Glomerular endothelial cell (primary cell): ENCODE measurements at places on chromosomes 3 and 15. TPM values are rescaled to one million over a fixed set of nuclear protein-coding genes. Genes with fewer than 3 reads are reported as not detected.

The EFL1 gene
- total RNA-seq: 16.0 and 19.8 TPM in 2 replicates

DNA sequence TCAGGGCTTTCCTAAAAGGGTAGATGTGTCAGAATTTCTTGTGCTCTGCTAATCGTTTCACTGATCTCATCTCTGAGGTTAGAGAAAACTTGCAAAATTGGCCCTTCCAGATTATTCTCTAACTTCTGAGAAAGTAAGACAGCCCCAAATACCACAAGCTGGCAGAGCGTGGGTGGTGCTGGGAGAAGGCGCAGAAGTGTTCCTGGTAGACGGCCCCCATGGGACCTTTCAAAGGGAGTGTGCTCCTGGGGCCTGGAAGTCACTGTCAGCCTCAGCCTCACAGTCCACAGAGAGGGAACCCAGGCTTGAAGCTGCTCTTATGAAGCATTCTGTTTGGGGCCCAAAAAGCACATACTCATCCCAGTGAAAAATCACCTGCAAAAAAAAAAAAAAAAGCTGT, 86.5 kb upstream of the PFN2 start:
- DNase-seq: no peak

DNA sequence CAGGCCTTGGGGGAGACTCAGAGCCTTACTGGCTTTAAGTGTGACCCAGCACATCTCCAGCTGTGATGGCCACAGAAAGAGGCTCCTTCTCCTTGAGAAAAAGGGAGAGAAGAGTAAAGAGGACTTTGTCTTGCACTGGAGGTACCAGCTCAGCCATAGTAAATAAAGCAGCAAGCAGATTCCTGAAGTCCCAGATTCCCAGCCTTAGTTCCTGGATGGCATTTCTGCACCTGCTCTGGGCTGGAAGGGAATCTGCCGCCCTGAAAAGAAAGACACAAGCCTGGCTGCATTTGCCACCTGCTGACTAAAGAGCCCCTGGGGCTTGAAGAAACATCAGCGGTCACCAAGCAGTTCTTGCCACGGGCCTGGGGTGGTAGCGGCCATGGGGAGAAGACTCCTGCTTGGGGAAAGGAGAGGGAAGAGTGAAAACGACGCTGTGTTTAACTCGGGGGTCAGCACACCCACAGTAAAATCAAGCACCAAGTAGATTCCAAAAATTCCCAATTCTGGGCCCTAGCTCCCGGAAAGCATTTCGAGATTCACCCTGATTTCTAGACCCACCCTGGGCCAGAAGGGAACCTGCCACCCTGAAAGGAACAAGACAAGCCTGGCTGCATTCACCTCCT, 24.2 kb upstream of the TNK2 start:
- no peak for DNase-seq

DNA sequence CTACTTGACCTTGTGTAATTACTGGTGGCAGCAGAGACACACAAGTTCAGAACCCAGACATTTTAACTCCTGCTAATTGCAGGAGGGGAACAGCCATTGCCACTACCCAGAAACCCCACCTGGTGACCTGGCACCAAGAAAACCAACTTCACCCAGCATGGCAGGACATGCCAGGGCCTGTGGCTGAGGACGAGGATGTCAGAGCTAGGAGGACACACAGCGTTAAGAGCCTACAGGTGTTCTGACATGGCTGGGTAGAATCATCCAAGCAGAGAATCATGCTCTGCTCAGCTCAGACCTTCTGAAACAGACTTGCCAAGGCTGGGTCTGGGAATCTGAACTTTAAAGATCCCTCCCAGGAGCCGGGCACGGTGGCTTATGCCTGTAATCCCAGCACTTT, 11.7 kb upstream of the SPATA12 start:
- no peak for DNase-seq

GRCh38 chr3:13346481-13347389, 73.4 kb downstream of the NUP210 start:
- DNase-seq: no peak

GRCh38 chr3:73448041-73448440, 176.7 kb downstream of the PDZRN3 start:
- DNase-seq: no peak

- DNase-seq: no peak
These were observed 453.7 kb downstream of the FOXP1 start for GRCh38 chr3:71129611-71130431.

The GXYLT2 gene
- 2.7 and 4.8 TPM in 2 replicates for total RNA-seq

- DNase-seq: no peak
These were observed 238.1 kb downstream of the CPNE4 start for GRCh38 chr3:131796558-131797198.

The PTH1R gene
- total RNA-seq: not detected in 2 replicates

GRCh38 chr3:62863648-62864047, 11.6 kb downstream of the CADPS start:
- DNase-seq: no peak
